Germinal center (tissue), 1 donor: ENCODE measurements at places on chromosomes 5 and 9.

DNA sequence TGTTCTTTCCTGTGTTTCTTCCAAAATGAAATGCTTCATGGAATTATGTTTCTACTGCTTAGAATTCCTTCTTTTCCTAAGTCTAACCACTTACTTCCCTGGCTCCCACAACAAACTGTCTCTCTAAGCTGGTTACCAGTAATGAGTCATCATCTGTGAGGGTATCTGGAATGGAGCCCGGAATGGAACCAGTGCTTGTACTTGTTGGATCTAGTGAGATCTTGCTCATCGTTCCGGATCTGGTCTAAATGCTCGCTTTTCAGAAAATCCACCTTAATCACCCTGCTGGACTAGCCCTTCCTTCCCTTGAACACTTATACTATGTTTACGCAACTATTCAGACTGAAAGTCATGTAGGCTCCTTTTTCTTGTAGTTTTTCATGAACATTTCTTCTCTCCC lies 184.8 kb downstream of the PBX3 start:
- no peak for DNase-seq

DNA sequence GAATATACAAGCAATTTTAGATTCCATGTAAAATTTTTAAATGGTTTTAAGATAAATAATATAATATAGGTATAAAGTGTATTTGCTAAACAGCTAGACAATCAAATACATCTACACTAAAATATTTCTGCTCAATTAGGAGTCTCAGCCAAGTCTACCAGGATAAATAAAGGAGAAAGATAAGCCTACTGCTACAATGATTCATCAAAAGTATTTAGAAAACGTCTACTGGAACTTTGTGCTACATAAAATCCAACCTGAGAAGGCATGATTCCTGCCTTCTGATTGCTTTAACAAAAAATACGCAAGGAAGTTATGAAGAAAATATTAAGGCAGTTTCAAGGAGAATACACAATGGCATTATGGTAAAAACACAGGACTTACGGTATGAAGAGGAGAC lies 570.6 kb downstream of the EFNA5 start:
- no peak for DNase-seq

- DNase-seq = no peak
Measured at GRCh38 chr9:122695696-122696095, 20.8 kb downstream of the OR1L3 start.

DNA sequence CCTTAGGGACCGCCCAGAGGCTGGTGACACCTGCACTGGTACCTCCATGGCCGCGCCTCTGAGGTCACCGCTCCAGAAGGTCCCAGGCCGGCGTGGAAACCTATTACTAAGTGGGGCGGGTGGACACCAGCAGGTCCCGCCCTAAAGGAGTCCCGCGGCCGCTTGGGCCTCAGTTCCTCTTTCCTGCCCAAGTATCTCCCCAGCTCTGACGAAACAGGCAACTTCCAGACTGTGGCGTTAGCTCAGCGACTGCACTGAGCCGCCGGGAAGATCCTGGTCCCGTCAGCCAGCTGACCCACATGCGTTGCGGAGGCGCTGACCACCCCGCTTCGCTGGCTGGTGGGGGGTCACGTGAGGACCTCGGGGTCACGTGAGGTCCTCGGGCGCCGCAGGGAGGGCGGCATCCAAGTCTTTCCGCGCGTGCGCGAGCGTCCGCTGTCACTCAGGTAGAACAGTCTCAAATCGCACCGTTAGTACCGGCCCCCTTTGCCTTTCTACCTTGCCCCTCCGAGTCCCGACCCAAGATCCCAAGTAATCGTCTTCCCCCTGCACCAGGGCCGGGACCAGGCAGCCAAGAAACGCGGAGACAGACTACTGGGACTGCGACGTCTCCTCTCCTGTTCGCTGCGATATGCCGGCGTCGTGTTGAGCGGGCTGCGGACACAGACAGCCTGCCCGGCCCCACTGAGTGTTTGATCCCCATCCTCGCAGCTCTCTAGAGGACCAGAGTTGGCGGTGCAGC lies 53.7 kb upstream of the KDM4C start:
- DNase-seq = peak; percentile 85

- no peak for DNase-seq
Measured at GRCh38 chr5:28766565-28767158, 1728.3 kb upstream of the CDH9 start.

DNA sequence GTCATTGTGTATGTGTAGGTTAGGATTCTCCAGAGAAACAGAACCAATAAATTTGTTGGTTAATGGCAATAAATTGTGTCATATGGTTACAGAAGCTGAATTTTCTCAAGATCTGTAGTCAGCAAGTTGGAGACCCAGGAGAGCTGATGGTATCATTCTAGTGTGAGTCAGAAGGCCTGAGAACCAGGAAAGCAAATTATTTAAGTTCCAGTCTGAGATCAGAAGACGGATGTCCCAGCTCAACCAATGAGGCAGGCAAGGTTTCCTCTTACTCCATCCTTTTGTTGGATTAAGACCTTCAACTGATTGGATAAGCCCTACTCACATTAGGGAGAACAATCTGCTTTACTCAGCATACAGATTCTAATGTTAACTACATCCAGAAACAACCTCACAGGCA lies 656.3 kb downstream of the ANXA1 start:
- no peak for DNase-seq

DNA sequence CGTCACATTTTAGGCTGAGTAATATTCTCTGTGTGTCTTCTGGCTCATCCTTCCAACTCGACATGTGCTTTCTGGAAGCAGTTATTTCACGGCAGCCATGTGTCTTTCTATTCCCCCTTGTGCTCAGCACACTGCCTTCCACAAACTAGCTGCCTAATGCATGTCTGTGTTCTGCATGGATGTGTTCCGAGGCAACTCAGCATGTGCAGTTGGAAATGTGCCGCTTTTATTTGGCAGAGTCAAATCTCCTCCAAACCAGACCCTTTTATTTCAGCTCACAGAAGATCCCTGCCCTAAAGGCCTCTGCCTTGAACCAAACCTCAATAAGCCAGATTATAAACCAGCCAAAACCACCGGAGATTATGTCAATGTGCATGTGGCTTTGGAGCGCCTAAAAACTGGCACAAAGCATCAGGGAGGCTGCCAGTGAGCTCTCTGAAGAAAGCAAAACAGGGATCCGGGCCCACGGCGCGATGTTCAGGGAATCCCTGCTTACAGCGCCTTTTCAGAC lies 360.2 kb downstream of the DEPDC1B start:
- DNase-seq = no peak

GRCh38 chr9:114348906-114349482 lies 19.3 kb downstream of the ORM2 start:
- DNase-seq = peak; percentile 85

DNA sequence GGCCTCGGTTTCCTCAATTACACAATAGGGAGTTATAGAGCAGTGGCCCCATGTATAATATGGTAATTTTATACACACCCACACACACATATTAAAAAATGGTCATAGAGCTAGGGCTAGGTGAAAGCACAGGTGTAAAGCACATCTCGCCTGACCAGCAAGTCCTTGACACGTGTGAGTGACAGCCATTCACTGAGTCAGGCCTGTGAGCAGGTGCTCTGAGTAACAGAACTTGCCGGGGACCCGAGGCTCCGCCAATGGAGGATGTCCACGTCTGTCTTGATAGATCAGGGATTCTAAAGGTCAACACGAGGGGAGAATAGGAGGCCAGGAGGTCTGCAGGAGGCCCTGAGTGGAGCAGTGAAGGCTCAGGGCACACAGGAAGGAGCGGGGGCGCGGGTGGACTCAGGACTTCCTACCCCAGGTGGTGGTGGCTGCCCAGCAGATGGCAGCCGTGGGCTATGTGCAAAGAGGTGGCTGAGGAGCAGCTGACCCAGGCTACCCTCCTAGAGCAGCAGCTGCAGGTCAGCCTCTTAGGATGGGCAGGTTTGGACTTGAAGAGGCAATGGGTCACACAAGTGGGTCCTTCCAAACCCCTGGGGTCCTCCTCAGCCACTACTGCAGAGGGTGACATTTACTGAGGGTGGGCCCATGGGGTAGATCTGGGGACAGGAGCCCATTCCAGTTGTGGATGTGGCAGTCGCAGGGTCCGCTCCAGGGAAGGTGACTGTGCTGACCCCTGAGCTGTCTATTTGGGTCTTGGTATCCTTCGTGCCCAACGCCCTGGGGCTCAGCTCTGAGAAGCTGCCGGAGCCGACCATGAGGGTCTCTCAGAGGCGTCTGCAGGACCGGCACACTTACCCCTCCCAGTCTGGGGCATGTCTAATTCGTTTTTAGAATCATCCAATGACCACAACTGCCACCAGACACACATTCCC lies 45.9 kb downstream of the PRRT1B start:
- peak; percentile 70 for DNase-seq

- no peak for DNase-seq
Measured at GRCh38 chr9:130230631-130231030, 34.9 kb upstream of the HMCN2 start.

- DNase-seq = no peak
Measured at GRCh38 chr5:40976836-40977235, 67.5 kb downstream of the C7 start.

DNA sequence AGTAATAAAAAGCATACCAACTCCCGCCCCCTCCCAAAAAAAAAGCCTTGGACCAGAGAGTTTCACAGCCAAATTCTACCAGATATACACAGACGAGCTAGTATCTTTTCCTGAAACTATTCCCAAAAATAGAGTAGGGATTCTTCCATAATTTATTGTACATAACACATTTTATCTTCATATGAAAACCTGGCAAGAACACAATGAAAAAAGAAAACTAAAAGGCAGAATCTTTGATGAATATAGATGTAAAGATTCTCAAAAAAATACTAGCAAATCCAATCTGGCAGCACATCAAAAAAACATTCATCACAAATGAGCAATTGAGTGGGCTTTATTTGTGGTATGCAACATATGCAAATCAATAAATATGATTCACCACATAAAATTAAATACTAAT lies 798.8 kb downstream of the CDH18 start:
- no peak for DNase-seq

DNA sequence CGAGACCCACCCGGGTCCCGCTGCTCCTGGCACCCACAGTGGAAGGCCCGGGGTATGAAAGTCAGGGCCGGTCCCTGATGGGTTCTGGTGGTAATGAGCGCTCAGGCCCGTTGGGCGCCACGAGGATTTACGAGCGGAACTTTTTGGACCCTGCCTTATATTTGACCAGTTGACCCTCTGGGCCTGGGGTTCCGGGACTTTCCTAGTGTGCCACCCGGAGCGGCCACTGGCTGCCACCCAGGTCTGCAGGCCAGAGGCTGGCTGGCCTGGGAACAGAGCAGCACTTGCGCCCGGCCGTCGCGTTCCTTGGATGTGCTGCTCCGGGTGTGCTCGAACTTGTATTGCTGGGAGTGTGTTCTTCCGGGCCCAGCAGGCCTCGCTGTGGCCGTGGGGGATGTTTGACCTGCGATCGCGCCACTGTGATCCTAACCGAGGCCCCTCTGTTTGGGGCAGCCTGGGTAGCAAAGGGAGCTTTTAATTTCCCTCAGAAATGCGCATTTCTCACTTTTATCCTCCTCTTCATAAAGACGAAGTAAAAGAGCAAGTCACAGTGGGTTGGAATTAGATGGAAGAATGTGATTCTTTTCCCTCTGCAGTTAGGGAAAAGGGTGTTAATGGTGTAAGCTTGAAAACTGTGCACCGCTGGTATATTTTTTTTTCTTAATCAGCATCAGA lies 1.2 kb downstream of the F2RL1 start:
- DNase-seq = no peak

DNA sequence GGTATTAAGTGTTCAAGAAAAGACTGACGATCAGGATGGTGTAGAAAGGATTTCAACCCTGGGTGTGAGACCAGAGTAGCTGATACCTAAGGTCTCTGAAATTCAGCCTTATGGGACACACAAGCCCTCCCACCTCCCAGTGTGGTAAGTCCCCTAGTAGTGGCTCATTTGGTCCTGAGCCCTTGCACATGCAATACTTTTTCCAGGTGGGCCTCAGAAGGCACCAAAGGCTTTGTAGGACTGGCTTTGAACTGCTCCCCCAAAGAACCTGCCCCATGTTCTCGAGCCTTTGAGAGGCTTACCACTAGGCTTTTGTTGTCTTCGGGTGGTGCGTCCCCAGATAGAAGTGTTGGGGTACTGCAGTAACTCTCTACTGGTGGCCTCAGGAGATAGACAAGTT lies 803 bp downstream of the GARIN3 start:
- DNase-seq = no peak

- DNase-seq = no peak
Measured at GRCh38 chr5:125541085-125541484, 794.6 kb upstream of the ZNF608 start.

DNA sequence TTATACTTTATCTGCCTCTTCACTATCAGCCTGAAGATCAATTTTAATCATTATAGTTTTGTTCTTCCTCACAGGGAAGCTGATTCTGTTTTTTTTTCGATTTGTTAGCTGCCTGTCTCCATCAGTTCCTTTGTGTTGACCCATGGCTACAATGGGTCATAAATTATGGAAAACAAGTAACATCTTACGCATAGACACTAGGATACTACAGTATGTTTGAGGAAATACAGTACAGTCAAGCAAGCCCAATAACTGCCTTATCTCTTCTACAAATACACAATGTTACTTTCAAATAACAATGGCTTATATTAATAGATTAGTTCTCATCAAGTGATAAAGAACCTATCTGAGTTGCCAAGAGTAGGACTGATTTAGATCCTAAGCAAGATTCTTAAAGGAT lies 160.5 kb upstream of the FREM1 start:
- DNase-seq = no peak

DNA sequence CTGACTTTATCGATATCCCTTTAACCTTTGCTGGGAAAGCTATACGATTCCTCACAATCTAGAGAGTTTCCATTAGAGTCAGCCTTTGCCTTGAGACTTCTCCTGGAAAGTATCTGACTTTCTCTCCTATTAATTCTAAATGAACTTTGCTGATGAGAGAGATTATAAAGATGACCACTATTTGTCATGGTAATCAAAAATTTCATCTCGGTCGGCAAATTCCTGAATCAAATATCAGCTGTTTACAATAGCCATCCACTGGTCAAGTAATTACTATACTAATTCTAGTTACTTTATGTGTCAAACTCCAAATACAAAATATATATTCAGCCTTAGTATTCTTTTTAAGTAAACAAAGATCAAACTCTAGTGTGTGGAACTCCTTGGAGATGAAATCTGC lies 164.4 kb upstream of the ITGA1 start:
- no peak for DNase-seq
